Uterus (tissue), 4 donors: ENCODE measurements at places on chromosomes 16 and 17.

- DNase-seq = peak; percentile 95
Observed at GRCh38 chr16:4624015-4624826, at the start of gene MGRN1. Gene MGRN1 (plus strand): TSS chr16:4624826. CDS start chr16:4624961, 135 bp downstream.

GRCh38 chr17:11031787-11032186 is 193.9 kb upstream of the PIRT start:
- DNase-seq = no peak

DNA sequence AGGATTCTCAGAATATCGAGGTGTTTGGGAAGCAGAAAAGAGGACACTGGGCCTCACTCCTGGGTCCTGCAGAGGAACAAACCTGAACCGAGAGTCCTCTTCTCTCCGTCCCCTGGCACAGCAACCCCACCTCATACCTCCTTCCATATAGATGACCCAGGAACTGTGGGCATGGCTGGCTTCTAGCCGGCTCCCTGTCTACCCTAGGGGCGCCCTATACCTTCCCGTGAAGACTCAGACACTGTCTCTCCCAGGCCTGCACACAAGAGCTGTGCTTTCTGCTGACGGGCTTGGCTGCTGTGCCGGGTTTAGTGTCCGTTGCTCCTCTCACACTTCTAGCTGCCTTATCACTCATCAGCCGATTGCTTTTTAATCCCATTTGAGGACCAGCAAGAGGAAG is 46.5 kb upstream of the CRISPLD2 start:
- DNase-seq = no peak

DNA sequence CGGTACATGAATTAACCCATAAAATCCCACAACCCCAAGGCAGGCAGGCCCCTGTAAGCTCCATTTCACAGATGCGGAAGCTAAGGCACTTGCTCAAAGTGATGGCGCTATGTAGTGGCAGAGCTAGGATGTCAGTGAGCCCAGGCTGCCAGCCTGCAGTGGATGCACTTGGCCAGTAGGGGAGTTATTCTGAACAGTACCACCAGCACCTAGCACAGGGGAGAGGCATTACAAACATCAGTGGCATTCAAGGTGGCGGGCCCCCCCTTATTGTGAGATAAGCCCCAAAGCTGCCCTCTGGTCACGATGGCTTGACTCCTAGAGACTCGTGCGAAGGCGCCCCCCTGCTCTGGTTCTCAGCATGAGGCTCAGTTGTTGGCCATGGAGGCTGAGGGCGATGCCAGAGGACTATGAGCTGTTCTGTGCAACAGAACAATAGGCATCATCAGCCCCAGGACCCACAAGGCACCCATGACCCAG is 33.8 kb downstream of the GTF3C1 start:
- DNase-seq = no peak

DNA sequence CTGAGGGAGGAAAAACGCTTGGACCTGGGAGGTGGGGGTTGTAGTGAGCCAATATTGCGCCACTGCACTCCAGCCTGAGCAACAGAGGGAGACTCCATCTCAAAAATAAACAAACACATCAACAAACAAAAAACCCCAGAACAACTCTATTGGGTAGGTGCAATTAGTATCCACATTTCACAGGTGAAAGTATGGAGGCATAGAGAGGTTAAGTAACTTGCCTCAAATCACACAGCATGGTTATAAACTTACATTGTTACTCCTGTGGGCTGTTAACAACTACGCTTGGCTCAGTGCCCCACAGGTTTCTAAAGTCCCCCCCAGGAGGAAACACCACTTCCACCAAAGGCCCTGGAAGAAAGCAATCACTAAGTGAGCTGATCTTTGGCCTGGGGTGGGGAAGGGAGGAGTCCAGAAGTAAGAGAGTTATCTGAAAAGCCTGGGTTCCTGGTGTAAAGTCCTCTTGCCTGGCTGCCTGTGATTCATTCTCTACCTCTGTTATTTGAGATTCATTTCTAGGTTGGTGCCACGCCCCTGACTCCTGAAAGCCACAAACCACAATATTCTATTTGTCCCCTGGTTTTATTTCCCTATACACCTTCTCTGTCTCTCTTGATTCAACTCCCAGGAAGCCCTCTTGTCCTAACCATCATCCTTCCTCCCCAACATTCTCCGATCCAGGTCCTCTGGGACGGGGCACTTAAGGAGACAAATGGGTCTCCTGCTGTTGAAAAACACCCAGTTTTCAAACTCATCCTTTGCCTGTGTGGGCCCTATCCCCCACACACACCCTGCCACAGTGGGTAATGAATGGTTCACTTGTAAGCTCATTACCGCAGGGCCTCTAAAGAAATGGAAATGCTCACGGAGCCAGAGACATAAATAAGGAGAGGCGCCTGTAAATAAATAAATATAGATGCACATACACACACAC is 195.4 kb downstream of the XYLT1 start:
- DNase-seq = no peak

DNA sequence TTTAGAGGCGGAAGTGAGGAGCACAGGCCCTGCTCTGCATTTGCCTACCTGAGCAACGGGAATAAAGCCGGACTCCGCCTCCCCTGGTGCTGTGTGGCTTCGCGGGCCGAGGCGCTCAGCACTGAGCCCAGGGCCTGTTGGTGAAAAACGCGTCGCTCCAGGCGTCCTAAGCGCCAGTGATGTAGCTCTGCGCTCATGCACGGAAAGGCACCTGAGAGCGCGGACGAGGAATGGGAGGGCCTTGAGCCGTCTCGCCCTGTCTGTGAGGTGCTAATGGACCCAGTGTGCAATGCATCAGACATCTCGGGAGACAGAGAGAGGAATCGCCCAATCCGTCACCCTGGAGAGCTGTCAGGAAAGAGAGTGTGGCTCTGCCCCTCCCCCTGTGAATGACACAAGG is 17.2 kb upstream of the ATP2A3 start:
- no peak for DNase-seq

DNA sequence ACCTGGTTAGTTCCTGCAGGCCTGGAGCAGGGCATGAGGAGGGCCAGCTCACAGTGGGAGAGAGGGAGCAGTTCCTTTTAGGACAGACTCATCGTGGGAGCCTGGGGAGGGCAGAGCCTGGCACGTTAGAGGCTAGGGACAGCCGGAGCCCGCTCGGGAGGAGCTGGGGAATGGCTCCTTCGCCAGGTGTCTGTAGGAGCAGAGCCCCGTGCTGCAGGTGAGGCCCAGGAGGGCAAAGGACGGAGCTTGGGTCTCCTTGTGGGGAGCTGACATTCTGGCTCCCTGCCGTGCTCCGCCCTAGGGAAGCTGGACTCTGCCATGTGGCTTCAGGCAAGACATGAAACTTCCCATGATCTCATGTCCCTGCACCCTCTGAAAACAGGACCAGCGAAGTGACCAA is 18.7 kb upstream of the MTSS2 start:
- peak; percentile 27 for DNase-seq

GRCh38 chr17:60325730-60326524 is 66.0 kb downstream of the USP32 start:
- no peak for DNase-seq
